ENCODE measurements at places on chromosomes 5 and 9.

DNA sequence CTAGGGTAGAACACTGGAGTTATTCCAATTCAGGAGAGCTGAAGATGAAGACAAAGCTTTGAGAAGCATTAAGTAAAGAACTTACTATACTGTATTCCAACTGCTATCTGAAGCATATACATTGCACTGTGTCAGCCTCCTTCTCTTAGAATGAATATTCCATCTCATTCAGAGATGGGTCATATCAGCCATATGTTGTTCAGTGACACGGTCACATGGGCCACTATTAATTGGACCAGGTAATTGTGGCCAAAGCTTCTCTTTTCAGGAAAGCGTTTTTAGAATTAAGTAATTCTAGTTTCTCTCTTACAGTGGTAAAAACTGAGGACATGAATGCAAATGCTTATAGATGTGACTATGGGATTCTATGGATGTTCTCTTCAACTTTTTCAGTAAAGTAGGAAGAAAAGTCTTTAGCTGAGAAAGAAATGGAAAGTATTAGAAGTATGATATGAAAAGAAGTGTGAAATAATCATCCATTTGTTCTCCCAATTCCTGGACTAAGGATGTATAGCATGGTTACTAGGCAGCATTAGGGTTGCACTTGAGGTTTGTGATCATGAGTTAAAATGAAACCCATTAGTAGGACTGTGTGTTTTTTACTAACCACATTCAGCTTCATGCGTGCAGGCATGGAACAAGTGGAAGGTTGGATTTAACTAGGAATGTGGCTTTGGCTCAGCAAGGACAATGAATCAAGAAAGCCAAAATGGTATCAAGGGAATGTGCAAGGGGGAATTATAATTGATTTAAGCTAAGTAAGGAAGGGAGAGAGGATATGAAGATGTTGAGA lies 40.9 kb downstream of the CETN3 start:
- no peak for DNase-seq

DNA sequence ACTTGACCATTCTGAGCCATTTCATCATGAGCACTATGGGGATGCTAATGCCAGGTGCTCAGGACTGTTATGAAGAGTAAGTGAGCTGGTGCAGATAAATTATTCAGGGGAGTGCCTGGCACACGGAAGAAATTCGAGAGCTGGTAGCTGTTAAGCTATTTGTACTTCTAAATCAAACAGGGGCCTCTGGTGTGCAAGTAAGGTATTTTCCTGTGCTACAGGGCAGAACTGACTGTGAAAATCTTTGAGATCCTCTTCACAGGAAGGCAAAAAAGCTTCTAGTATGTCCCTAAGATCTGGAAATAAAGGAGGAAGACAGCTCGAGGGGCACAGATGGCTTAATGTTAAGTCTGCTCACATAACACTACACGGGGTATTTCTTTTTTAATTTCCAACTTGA lies 106.3 kb upstream of the SPOCK1 start:
- DNase-seq: peak; percentile 12

- DNase-seq: no peak
Observed at GRCh38 chr5:104189031-104189430, 626.4 kb upstream of the NUDT12 start.

DNA sequence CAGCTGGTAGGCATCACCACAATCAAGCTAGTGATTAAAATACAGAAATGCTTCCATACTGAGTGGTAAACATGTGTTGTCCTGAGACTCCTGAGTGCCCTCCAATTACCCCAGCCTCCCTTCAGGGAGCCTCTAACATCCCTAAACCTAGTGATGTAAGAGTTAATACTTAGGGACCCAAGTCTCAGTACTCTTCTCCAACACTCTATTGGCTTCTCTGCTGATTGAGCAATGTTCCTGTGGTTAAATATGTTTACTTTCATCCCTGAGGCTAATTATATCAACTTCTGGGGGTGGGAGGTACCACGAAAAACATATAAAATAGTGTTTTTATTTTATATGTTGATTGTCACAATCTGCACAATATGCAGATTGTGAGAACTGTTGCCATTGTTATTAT lies 5.0 kb downstream of the GRXCR2 start:
- no peak for DNase-seq

- no peak for DNase-seq
Observed at GRCh38 chr9:92299116-92299515, 5.6 kb upstream of the IARS1 start.

DNA sequence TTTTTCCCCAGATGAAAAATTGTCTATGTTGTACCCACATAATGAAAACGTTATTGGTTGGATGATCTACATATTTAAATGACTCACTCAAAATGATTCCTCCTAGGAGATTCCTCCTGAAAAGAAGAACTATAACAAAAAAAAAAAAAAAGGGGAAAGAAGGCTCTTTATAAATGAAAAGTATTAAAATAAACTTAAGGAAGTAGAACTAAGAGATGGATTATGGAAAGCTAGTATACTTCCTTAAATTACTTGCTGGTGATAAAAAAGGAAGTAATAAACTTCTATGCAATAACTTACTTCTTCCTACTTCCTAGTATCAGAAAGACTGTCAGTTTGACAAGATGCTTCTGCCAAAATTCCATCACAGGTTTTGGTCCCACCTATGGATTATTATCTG lies 1087.7 kb downstream of the CDH12 start:
- no peak for DNase-seq

GRCh38 chr9:6305954-6306563 lies 22.1 kb upstream of the TPD52L3 start:
- peak; percentile 61 for DNase-seq

- no peak for DNase-seq
Observed at GRCh38 chr5:168312606-168313295, 21.3 kb downstream of the WWC1 start.

- DNase-seq: no peak
Observed at GRCh38 chr5:140130949-140131733, 5.4 kb downstream of the IGIP start.

GRCh38 chr9:117826837-117827236 lies 122.6 kb downstream of the TLR4 start:
- no peak for DNase-seq

DNA sequence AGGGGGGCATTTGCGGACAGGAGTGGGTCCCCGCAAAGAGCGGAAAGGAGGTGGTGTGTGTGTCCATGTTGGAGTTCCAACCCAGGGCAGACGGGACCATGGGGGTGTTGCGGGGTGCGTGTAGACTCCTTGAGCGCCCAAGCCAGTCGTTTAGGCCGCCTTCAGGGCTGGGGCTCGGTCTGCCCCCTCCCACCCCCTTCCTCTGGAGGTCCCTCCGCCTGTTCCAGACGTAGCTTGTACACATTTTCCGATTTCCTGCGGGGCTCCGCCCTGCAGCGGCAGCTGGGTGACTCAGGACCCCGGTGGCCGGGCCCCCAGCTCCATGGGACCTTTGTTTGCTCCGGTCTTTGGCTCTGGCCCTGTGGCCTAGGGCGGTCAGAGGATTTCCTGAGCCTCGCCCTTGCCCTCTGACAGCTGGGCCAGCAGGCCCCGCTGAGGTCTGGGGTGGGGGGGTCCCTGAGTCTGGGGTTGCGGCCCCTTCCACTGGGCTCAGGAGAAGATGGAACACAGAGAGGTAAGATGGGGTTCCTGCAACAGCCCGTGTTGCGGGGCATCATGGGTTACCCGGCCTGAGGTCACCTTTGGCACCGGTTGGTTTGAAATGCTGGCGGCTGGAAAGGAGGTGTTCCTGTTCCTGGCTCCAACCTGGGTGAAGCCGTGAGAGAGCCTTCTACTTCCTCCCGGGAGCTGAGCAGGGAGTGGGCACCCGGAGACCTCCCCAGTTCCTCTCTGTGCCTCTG lies 1.5 kb downstream of the PKN3 start:
- no peak for DNase-seq

DNA sequence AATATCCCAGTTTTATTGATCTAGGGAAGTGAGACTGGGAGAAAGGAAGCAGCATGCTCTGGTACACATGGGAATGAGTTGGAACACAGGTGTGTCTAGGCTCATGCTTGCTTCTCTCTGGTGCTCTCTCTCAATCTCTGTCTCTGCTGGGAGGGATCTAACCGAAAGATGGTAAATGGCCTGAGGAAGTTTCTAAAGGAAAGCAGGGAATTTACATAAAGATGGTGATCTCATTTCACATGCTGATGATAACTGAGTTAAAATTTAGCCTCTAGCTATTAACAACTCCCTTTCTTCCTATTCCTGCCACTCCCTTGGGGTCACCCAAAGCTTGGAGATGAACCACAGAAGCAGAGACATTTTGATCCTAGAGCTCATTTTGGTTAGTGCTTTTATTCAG lies 436.2 kb downstream of the SH3GL2 start:
- no peak for DNase-seq

DNA sequence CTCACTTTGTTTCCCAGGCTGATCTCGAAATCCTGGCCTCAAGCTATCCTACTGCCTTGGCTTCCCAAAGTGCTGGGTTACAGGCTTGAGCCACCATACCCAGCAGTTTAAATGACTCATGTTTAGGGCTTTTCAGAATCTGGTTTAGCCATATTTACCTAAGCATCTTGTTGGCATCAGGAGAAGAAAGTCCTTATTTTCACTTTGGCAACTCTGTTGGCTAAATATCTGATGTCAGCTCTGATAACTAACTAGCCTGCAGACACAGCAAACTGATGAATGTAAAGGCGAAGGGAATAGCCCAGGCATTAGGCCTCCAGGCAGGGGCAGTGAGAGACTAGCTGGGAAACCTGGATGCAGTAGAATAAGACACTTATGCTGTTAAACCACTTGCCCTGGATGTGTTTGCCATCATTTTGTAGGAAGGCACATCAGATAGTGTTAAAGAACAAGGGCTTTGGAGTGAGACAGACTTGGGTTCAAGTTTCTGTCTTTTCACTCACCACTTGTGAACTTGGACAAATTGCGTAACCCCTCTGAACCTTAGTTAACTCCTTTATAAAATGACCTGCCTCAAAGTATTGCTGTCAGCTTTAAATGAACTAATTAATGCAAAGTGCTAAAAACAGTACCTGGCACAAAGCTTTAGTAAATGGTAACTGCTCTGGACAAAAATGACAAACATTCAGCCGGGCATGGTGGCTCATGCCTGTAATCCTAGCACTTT lies 34.7 kb upstream of the GARNL3 start:
- DNase-seq: no peak

GRCh38 chr5:138625134-138625533 lies 49.9 kb upstream of the HSPA9 start:
- no peak for DNase-seq

DNA sequence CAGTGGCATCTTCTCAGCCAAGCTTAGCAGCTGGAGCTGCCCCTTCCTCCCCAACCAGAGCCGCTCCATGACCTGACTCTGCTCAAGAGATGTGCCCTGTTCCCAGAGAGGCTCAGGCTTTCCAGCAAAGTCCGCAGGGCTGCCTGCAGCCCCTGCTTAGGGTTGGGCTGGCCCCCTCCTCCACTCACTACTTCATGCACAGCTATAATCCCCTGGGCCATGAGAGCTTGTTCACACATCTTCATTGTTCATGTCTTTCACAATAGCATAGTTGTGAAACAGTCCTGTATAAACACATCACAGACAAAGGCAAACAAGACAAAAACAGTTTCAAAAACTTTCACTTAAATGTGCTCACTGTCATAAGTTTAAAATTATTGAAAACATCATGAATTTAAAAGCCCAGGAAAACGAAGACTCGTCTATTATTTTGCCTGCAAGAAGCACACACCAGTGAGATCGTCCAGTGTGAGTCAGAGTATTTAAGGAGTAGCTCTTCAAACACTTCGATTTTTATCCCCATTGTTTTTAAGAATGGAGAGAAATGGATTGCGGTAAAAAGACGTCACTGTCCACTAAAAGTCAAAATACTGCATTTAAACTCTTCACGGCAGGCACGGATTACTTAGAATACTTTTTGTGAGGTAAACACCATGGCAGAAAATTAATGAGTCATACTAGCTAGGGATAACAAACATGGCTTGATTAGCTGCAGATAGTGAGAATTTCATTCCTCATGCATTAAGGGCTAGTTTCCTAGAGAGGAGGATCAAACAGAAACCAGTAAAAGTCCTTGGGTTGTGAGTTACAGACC lies 40.7 kb upstream of the S1PR3 start:
- peak; percentile 26 for DNase-seq

- DNase-seq: no peak
Observed at GRCh38 chr5:54415896-54416601, 39.5 kb upstream of the HSPB3 start.

- no peak for DNase-seq
Observed at GRCh38 chr9:108417726-108418125, 438.1 kb downstream of the ACTL7B start.

DNA sequence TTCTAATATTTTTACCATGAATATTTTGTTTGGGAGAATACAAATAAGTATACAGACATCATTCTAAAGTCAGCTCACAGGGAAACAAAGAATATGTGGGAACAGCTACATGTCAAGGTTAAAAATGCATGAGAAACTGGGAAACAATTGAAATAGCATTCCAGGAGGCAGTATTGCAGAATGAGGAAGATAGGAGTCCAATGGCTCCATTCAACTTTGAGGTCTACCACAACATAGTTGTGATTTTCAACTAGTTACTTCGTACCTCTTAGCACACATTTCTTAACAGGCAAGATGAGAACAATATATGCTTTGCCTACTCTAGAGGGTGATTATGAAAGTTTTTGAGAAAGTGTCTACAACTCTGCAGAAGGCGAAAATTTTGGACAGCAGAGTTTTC lies 35.2 kb upstream of the CAST start:
- DNase-seq: no peak

DNA sequence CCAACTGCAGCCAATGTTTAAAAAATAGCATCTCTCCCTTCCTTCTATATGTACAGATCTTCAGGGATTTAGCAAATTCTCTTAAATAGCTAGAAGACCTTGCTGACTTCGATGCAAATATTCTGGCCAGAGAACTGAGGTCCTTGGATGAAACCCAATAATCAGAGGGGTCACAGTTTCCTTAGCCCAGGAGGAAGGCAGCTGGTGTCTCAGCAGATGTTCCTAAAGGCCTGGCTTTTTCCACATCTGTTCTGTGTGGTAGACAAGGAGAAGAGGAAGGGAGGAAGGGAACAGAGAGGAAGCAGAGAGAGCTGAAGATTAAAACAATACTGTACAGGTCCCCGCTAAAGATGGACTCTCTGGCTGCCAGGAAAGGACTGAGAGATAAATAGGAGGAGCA lies 33.1 kb downstream of the BOD1 start:
- DNase-seq: no peak

DNA sequence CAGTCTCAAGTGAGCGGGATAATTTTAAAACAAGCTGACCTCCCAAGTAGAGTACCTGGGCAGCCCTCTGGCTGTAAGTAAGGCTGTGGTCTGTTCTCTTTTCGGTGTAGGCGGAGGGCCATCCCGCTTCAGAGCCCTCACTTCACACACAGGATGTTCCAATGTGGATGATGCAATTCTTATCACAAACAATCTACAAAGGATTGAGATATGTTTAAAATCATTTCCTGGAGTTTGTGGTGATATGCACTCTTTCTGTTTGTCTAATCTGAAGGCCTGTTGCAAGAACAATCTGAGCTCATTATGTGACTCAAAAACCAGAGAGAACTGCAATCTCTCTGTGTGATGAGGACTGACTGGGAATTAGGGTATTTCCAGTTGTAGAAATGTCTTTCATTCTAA lies 42.5 kb downstream of the ITGA2 start:
- DNase-seq: peak; percentile 55
